ENCODE measurements at places on chromosomes 7 and 10.

GRCh38 chr10:34908481-34908880, 93.4 kb upstream of the PARD3 start:
- peak; percentile 80 for DNase-seq

- DNase-seq, result no peak
Measured at GRCh38 chr10:114749510-114749909, 72.1 kb upstream of the FHIP2A start.

GRCh38 chr10:43218206-43218950, 48.5 kb downstream of the RASGEF1A start:
- DNase-seq, result no peak

GRCh38 chr7:133746847-133747246, 380.3 kb upstream of the LRGUK start:
- no peak for DNase-seq

DNA sequence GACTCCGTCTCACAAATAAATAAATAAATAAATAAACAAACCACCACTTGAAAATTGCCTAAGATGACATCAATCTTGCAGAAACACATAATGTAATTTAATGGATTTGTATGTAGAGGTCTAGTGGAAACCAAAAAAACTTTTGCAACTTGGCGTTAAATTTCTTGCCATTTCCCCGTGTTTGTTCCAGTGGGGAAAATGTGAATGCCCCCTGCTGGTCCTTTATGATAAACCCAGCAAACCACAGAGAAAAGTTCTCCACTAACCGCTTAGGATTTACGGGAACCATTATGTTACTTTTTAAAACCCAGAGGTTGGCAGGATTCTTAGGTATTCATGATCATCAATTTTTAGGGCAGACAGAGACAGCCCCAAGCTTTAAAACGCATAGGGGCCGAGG, 32.5 kb downstream of the LAMB4 start:
- no peak for DNase-seq

- DNase-seq, result no peak
Measured at GRCh38 chr10:4262449-4262848, 477.4 kb upstream of the KLF6 start.

DNA sequence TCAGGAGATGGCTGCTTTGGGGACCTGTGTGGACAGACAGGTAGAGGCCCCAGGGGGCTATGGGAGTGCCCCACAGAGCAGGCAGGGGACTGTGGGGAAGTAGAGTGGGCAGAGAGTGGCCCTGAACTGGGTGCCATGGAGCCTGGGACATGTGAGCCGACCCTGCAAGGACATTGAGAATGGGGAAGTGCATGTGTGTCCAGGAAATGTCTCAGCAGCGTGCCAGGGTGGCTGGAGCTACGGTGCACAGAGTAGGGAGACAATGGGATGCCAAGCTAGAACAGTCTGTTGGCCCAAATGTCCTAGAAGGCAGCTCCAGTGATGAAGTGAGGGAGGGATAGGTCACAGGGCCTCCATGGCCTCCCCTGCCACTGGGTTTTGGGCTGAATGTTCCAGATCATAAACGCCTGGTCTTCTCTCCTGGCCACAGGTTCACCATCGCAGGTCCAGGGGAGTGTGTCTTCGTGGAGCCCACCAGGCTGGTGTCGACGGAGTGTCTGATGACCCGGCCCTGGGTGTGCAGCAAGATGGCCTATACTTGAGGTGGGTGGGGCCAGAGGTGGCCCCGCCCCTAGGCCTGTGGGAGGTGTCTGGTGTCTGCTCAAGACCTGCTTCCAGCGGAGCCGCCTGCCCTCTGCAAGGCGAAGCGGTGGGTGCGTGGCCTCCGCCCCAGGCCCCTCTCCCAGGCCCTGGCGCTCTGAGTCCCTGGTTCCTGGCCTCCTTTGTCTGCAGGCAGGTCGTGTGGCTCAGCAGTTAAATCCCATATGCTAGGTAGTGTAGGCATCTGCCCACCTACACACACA, 20.5 kb downstream of the CLEC2L start:
- no peak for DNase-seq

DNA sequence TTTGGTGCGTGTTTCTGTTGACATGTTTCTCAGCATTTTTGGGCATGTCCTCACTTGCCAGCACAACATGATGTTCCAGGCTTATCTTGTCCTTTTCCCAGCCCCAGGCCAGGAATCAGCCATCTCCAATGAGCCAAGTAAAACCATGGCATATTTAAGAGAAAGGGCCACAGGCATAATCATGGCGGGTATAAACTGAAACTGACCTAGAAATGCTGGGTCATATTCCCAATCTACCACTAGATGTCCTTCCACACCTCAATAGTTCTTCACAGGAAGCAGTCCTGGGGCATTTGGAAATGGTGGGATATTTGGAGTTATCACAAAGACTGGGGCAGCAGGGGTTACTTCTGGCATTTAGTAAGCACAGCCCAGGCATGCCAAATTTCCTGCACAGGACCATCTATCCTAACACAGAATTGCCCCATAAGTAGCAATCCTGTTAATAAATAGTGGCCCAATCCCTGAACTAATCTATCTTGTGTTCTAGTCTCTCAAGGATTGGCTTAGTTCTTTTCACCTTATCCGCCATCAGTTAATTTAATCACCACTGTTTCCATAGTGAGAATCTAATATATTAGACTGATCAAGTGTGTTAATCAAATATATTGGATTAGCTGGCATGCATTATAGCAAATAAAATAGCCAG, 101.6 kb downstream of the NPSR1 start:
- no peak for DNase-seq

DNA sequence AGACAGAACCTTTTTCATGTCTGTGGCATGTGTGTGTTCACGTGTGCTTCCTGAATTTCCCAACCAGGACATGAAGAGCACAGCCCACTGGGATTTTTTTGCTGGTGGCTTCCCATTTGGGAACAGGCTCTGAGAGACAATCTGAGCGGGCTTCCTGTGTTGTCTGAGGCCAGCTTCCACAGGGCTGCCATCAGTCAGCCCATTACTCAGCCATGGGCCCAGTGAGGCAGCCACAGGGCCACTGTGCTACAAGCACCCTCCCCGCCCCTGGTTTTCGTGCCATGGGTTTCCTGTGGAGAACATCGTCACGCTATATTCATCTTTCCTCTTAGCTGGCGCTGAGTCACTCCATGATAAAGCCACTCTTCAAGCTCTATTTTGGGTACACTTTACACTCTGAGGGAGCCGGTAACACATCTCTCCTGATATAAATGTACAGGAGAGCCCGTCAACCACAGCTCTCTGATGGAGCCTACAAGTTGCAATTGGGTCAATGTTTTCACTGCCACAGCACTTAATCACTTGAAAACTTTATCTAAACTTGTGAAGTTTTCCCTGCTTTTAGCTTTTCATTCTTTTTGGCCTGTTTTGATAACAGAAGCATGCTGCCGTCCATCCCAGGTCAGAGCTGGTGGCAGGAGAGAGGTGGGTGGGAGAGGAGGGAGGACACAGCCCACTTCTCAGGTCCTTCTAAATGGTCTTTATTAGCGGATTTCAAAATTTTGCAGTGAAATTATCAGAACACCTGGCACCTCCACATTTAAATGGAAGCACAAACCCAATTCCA, 96.9 kb downstream of the HIPK2 start:
- DNase-seq, result peak; percentile 92

GRCh38 chr10:125156196-125156595, 4.2 kb downstream of the CTBP2 start:
- DNase-seq, result no peak

DNA sequence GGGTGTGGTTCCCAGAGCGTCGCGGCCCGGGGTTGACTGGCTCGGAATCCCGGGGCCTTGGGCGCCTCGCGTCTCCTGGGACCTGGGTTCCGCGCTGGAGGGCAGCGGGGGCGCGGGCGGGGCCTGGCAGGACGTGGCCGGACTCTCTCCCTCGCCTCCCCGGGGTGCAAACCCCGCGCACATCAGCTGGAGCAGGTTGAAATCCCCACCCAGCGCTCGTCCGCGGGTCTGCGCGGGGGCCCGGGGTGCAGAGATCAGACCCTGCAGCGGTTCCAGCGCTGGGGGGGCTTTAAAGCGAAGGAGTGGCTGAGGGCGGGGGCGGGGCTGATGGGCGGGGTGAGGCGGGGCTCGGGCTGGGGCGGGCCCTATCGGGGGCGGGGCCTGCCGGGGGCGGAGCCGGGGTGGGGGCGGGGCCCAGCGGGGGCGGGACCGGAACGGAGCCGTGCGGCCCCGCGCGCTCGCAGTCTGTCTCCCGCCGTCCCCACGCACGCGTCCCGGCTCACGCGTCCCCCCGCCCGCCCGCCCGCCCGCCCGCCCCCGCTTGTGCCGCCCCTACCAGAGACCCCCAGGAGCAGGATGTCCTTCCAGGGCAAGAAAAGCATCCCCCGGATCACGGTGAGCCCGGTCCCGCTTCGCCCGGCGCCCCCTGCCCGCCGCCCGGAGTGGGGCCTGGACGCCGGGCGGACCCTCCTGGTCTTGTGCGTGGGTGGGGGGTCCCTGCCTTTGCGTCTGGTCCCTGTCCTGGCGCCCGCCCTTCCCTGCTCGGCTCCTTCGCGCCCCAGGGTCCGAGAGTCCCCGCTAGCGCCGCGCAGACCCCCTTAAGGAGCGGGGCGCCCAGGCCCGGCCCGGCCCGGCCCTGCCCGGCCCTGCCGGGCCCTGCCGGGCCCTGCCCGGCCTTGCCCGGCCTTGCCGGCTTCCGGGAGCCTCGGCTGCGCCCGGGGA, at the start of gene DPYSL4:
Gene DPYSL4, plus strand, starts transcription at position 461 of the 942 bp plus-strand sequence. Its CDS starts 116 bp downstream, at position 577.
- no peak for DNase-seq

- DNase-seq, result peak; percentile 41
Measured at GRCh38 chr7:95476904-95477594, 8.7 kb upstream of the ASB4 start.

DNA sequence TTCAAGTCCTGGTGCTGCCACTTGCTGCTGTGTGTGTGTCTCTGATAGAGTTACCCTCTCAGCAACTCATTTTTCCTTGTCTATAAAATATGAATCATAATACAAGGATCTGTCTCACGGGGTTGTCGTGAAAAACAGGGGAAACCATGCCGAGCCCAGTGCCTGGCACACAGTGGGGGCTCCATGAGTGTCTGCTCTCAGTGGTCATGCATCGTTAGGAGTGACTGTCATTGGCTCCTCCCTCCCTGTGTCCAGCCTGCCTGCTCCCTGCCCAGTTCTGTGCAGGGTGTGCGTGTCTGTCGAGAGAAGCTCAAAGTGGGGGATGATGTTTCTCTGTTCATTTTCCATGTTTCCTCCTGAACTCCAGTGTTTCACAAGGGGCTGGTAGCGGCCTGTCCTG, 83.6 kb upstream of the LRRC4 start:
- DNase-seq, result no peak

DNA sequence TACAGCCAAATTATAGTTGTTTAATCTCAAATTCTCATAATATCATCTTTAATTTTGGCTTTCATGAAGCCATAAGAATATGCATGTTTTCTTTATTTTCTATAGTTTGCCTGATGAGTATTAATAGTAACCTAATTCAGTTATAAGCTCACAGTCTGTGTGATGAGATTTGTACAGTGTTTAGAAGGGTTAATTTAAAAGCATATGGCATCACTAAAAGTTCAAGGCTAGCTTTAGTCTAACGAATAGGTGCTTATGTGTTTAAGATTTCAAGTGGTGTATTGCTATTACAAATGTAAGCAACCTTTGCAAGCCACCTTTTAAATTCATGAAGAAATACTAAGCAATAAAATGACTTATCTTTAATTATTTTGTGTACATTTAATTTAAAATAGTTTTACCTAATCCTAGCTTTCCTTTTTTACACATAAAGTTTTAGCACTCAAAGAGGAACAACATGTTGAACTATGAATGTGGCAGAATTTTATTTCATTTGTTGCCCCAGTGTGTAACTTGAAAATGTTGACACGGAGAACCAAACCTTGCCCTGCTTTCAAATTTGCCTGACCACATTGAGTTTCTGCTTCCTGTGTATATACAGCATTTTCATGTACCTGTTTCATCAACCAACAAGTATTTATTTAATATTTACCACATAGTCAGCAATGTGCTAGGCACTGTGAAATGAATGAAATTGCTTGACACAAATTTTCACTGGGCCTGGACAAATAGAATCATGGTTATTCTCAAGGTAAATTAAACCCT, 41.5 kb downstream of the TET1 start:
- DNase-seq, result no peak

GRCh38 chr7:112515989-112516388, 35.2 kb downstream of the LSMEM1 start:
- DNase-seq, result no peak

- no peak for DNase-seq
Measured at GRCh38 chr10:72595436-72595835, 30.4 kb downstream of the MICU1 start.

- DNase-seq, result no peak
Measured at GRCh38 chr7:30464231-30464671, 14.3 kb downstream of the NOD1 start.

DNA sequence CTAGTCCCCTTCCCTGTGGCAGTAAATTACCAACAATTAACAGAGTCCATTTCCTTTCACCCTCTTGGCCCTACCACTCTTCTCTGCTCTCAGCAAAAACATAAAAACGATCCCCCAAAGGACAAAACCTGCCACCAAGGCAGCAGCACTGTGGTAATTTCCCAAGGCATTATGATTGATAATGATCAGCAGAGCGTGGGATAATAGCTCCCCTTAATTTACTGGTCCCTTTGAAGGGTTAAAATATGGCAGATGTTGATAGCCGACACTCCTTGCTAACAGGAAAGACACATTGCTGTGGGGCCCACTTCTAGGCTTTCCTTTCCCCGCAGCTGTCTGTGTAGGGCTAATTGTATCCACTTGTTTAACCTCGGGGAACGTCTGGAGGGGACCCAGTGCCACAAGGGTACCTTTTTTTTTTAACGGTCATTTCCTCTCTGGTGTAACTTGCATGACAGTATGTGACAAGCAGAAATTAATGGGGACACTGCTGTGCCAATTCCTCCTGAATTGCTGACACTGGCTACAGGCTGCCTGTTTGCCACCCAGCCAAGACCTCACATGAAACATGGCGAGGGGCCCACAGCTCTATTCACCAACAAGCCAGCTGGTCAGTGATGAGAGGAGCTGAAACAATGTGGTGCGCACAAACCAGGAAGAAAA, 81.3 kb downstream of the CDK6 start:
- DNase-seq, result no peak

DNA sequence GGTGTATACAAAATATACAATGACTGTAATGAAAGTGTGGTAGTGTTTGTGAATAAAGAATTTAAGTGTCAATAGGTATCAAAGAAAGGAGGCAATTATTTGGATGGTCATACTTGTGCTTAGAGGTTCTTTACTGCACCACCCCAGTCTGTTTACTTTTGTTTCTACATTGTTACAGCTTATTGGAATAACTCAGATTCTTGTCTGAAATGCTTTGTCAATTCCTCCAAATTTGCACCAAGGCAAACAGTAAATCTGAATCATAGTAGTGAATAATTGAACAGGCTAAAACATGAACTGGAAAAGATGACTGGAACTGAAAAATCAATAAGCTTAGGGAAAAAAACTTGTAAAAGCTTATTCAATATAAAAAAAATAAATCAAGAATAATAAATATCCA, 319.2 kb downstream of the EXOC4 start:
- no peak for DNase-seq

GRCh38 chr10:121069061-121069850, 218.1 kb downstream of the WDR11 start:
- DNase-seq, result no peak

DNA sequence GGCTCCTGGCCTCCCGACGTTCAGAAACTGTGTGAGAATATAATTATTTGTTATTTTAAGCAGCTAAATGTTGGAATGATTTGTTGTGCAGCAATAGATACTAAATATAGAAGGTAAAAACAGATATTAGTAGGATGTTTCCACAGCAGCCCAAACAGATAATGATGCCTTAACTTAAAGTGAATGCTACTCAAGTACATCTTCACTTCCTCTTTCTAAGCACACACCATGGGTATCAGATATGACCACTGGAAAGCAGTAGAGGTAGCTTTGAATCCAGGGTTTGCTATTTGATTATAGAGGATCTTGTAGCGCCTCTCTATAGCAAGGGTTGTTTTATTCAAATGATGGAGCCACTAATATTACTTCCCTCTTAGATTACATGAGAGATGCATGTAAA, 38.2 kb upstream of the BET1 start:
- no peak for DNase-seq
